ENCODE measurements at places on chromosomes 3 and 15. TPM values are rescaled to one million over a fixed set of nuclear protein-coding genes. Genes with fewer than 3 reads are reported as not detected.

The APH1B gene
- total RNA-seq, result 18.5 TPM

The PCLAF gene
- total RNA-seq, result 14.7 TPM

The ASB14 gene
- not detected for total RNA-seq

The SYNPR gene
- not detected for total RNA-seq

The UROC1 gene
- total RNA-seq, result not detected

The PLA2G4E gene
- not detected for total RNA-seq

The PEX5L gene
- total RNA-seq, result 0.28 TPM

The SUMF1 gene
- 65.2 TPM for total RNA-seq

The DHX30 gene
- 41.2 TPM for total RNA-seq

The LMAN1L gene
- total RNA-seq, result not detected

The P2RY13 gene
- total RNA-seq, result not detected

The SLC22A13 gene
- total RNA-seq, result 0.28 TPM

The SMCO1 gene
- not detected for total RNA-seq

Data from smooth muscle cell of bladder (primary cell).